NCI-H446 treated with DMSO at 0.1 percent for 48 hours (cell line): ENCODE measurements at places on chromosomes 6 and 20.

- DNase-seq, result no peak
These were observed 696 bp downstream of the CALHM5 start for GRCh38 chr6:116512111-116512559.

DNA sequence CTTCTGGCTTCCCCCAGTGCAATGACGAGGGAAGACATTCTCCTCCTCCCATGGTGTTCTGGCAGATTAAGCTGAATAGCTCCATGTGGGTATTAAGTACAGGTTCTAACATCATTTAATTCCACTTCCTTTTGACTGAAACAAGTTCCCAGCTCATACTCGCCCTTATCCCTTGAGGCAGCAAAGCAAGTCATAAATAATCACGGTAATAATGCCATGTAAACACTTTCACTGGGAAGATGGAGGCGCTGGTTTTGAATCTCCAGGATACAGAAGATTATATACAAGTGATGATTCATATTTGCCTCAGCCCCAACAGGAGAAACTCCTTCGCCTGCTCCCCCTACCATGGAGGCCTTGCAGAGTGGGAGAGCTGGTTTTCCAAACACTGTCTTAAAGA, 141.3 kb downstream of the PXDC1 start:
- DNase-seq, result no peak

- no peak for DNase-seq
These were observed 2.8 kb downstream of the CST2 start for GRCh38 chr20:23823621-23824324.

- no peak for DNase-seq
These were observed 11.0 kb downstream of the KIF16B start for GRCh38 chr20:16562259-16562658.

DNA sequence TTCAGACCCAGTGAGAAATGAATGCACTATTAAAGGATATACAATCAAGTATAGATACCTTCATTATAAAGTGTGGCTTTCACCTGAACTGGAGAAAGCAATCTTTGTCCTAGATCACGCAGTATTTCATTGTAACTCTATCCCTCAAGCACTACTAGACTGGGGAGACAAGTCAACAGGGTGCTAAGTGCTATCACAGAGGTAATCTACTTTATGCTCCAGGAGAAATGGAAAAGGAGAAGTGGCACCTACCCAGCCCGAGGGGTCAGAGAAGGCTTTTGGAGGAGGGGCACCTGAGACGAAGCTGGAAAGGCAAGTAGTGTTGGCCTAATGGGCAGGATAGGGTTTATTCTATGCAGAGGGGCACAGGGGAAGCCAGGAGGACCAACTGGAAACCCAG, 17.1 kb downstream of the ZHX3 start:
- no peak for DNase-seq

DNA sequence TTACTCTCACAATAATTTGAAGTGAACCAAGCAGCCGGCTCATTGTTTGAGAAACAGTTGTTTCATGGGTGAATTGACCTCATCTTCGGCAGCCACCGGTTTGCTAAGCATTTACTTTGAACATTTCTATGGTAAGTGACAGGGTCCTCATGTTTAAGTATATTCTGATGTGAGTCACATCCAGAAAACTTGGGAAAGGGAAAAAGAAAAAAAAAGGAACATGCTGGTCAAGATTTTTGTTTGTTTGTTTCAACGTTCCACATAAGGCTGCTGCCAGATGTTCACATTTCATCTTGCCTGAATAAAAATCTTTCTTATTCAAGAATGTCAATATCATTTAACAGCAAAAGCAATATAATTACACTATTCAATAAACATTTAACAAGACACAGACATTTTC, 55.0 kb upstream of the EXOC2 start:
- DNase-seq, result no peak

GRCh38 chr20:34647737-34648136, 29.2 kb downstream of the PIGU start:
- no peak for DNase-seq

DNA sequence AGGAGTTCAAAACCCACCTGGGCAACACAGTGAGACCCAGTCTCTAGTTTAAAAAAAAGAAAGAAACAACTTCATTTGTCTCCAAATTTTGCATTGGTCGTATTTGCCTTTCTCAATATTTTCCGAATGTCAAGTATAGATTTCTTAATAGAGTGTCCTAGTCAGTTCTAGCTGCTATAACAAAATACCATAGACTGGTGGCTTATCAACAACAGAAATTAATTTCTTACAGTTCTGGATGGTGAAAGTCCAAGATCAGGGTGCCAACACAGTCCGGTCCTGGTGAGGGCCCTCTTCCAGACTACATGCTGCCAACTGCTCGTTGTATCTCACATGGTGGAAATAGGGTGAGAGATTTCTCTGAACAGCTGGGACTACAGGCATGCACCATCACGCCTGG, 34.0 kb downstream of the NQO2 start:
- no peak for DNase-seq

- DNase-seq, result peak; percentile 86
These were observed 91.3 kb downstream of the ADGRB3 start for GRCh38 chr6:68726337-68726736.

DNA sequence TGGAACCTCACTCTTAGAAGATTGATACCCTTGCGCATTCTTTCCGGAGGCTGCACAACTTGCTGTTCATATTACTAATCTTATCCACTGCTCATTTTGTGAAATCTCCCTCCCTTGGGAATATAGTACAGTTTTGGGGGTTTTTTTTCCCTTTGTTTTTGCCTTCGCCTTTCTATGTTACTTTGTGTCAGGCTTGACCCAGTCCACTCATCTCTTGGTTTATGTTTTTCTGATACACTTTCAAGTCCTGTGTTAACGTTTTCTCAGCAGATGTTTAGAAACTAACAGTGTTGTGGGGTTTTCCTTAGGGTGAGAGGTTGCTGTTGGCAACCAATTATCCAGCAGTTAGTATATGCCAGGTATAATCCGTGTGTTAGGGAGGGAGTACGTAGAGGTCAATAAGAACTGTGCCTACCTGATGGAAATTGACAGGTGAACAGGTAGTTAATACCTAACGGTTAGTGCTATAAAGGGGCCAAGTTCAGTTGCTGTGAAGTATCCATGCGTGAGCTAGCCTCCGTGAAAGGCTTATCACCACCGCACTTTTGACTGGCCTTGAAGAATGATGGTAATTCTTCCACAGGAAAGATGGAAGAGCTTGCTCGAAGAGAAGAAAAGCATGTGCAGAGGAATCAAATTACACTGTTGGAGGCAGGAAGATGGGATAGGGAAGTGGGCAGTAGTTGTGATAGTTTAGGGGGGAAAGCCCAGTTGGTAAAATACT, 1.4 kb downstream of the NFYA start:
- DNase-seq, result no peak

DNA sequence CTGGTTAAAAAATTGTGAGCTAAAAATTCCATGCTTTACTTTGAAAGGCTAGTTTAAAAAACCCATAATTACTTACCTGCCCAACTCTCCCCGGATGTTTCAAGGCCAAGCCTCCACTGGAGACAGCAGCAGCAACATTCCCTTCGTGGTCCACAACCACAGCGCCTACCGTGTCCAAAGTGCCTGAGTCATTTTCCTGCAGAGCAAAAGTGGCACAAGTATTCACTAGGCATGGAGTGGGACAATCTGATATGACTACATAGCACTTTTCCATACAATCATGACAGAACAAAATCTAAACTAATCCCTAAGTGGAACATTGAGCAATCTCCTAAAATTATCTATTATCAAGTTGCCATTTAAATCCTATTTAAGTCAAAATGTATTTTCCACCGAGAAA, 104.8 kb downstream of the TASP1 start:
- DNase-seq, result no peak

- DNase-seq, result no peak
These were observed 163.2 kb downstream of the BMP7 start for GRCh38 chr20:57103146-57103800.

DNA sequence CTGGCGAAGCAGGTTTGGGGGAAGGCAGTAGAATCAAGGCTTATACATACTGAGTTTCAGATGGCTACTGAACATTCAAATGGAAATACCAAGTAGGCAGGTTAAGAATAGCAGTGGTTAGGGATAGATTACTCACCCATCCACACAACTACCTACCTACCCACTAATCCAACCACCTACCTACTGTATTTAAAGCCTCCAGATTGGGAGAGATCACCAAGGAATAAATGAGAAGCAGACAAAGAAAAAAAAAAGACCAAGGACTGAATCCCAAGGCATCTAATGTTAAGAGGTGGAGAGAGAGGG, 68.3 kb upstream of the SMIM29 start:
- DNase-seq, result no peak

DNA sequence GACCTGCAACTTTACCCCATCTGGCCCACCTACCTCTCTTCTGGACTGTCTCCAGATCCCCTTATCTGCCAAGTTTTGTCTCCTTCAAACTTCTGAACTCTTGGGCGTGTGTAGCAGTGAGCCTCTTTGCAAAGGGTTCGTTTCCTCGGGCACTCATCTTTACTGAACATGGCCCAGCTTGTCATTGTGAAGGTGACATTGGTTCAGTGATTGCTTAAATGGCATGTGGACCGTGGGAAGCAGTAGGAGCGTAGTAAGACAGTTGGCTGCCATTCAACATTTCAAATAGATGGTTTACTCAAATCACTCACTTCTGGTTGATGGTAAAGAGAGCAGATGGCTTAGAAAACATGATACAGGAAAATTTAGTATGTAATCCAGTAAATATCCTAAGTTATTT, 34.8 kb upstream of the KIF25 start:
- DNase-seq, result peak; percentile 42

DNA sequence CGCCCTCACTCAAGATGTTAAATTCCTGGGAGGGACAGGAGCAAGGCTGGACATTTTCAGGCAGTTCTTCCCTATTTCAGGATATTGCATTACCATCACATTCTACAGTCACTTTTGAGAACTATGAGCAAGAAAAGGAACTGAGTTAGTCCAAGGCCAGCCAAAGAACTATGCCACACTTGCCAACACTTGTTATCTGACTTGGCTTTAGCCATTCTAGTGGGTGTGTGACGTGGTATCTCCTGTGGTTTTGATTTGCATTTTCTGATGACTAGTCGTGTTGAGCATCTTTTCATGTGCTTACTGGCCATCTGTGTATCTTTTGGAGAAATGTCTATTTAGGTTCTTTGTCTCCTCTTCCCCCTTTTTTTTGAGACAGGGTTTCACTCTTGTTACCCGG, 12.0 kb downstream of the XRN2 start:
- peak; percentile 1 for DNase-seq

DNA sequence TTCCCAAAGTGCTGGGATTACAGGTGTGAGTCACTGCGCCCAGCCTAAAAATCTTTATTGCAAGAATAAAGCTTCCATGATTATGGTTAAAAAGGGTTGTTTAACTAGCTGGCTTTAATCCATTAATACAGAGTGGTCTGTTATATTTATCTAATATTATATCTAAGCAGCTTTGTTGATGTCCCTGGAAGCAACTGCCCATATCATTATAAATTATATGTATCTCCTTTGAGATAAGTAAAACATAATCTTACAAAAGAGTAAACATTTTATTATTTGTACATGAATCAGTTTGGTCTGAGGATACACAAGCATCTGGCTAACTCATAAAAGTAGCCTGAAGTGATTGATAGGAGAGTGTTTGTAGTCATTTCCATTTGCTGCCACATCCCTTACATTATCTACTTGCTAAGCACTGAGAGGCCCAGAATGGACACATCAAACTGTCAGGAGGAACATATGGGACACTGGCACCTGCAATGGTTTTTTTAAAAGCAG, 46.9 kb downstream of the TRAF3IP2 start:
- no peak for DNase-seq

DNA sequence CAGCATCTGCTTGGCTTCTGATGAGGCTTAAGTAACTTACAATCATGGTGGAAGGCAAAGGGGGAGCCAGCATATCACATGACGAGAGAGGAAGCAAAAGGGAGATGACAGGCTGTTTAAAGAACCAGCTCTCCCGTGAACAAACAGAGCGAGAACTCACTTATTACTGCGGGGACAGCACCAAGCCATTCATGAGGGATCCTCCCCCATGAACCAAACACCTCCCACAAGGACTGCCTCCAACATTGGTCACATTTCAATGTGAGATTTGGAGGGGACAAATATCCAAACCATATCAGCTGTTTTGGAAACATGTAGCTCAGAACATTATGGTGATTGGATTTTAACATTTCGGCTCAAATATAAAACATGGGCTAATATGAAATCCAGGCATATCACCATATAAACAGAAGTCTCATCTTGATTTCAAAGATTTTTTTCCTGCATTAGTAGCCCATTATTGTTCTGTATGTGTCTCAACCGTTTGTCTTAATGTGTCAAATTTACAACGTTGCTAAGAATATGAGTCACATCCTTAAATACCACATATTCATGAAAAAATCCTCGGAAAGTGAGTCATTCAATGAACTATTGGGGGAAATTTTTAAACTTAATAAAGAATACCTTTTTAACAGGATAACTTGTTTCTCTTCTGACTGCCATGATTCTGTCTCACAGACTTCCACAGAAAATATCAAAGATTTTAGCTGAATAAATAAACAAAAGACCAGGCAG, 894.3 kb downstream of the TFAP2A start:
- no peak for DNase-seq

DNA sequence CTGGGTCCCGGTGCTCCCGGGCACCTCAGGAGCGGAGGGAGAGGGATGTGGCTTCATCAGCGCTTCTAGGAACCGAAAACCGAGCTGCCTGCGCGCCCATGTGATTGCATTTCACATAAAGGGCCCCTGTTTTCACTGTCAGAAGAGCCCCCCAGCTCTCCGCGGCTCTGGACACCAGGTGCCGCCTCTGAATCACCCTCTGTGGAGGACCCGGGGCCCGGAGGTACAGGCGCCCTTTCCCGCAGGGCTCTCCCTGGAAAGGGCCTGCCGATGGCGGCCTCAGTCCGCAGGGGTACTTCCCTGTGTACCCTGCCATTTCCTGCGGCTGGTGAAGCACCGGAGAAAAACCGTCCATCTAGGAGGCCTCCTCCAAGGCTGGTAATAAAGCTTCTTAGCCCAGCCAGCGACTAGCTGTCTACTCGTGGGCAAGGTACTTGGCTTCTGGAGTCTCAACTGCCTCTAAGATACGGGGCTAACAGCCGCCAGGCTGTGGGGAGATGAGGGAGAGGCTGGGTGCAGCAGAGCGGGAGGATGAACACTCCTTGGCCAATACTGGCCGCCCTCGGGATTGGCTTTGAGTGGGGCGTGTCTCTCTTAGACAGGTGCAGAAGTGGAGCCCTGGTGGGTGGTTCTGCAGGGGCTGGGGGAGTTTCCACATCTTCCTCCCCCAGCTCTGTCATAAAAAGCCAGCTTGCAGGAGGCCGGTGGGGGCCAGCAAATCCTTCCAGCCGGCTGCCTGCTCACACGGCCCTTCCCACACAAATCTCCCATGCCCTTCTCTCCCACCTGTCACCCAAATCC, 1.6 kb downstream of the PPP1R16B start:
- DNase-seq, result no peak

- no peak for DNase-seq
These were observed 32.0 kb upstream of the SUMO4 start for GRCh38 chr6:149368065-149368464.

GRCh38 chr20:18589941-18590674, 2.3 kb downstream of the DTD1 start:
- DNase-seq, result no peak

- no peak for DNase-seq
These were observed 701.8 kb upstream of the ADGRB3 start for GRCh38 chr6:67933278-67933677.
